GOT3 (cell line): ENCODE measurements at places on chromosomes 6 and 20.

DNA sequence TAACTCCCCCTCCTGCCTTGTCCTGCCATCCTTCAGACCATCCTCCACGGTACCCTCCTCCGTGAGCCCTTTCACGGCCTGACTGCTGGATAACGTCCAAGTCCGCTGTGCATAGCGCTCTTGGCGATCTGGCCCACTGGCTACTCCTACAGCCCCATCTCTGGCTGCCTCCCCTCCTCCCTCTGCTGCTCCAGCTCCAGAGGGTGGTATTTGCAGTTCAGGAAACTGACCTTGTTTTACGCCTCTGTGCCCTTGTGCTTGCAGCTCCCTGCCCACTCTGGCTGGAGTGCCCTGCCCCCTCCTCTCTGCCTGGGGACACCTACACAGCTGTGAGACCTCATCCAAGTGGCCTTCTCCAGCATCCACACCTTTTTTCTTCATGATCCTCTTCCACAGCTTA lies 6.5 kb upstream of the RREB1 start:
- no peak for DNase-seq

- no peak for DNase-seq
Measured at GRCh38 chr20:46324379-46324778, 16.1 kb upstream of the CDH22 start.

- no peak for DNase-seq
Measured at GRCh38 chr6:142943711-142944123, 1.3 kb downstream of the HIVEP2 start.

DNA sequence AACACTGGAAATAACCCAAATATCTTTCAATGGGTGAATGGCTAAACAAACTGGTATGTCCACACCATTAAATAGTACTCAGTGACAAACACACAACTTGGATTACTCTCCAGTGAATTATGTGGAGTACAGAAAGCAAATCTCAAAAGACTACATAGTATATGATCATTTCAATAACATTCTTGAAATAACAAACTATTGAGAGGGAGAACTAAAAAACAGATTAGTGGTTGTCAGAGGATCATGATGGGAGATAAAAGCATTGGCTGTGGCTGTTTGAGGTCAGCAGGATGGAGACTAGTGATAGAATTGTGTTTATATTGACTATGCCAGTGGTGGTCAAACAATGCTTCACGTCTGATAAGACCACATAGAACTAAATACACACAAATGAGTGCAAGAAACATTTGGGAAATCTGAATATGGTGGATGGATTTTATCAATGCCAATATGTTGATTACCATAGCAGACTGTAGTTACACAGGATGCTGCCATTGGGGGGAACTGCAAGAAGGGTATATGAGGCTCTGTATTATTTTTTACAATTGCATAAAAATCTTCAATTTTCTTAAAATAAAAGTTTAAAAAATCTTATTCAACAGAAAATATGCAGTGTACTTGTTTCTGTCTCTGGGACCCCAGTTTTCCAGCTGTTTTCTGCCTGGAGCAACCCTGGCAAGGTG lies 242.0 kb downstream of the TBXT start:
- no peak for DNase-seq

GRCh38 chr6:36989264-36989663 lies 3.3 kb upstream of the MTCH1 start:
- no peak for DNase-seq

DNA sequence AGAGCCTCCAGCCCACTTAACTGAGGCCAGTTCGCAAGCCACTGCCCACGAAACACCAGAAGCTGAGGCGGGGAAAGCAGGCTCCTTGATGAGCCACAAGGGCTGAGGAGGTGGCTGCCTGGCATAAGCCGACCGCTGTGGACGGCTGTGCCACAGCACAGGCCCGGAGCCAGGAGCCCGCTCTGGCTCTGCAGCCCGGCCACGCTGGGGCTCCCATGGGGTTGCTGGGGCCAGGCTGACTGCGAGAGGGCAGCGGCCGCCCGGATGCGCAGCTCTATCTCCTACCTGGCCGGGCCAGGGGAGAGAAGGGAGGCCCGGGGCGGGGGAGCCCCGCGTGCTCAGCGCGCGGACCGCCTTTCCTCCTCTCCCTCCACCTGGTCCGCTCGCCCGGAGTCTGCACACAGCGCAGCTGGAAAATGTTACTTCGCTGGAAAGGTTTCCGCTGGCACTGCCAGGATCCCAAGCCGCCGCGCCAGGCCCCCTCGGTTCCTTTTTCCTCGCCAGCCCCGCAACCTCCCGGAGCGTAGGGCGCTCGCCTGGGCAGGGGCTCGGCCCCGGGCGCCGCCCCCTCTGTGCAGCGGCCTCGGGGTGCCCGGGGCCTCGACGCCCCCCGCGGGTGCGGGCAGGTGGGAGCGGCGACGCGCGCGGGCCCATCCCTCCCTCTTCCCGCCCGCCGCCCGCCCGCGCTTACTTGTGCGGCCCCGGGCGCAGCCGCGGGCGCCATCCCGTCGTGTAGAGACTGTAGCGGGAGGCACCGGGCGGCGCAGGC lies 657 bp downstream of the EMILIN3 start:
- DNase-seq: no peak

- no peak for DNase-seq
Measured at GRCh38 chr6:165671222-165671768, 8.3 kb upstream of the PDE10A start.

DNA sequence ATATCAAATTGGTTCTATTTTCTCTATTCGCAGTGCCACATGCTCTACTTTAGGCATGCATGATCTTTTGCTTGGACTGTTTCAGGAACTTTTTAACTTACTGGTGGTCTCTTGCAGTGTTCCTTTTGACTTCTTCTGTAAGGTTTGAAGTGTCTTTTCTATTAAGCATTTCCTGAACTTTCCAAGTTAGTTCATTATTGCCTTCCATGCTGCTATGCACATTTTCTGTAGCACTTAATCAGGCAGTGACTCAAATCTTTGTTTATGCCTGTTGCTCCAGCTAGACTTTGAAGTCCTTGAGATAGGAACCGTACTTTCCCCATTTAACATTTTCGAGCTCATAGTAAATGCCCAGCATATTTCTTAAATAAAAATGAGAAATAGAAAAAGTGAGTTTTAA lies 52.2 kb downstream of the FAM83B start:
- DNase-seq: no peak

- DNase-seq: no peak
Measured at GRCh38 chr6:25981568-25982263, 19.1 kb downstream of the TRIM38 start.

GRCh38 chr20:36217226-36217625 lies 19.1 kb upstream of the AAR2 start:
- DNase-seq: no peak

DNA sequence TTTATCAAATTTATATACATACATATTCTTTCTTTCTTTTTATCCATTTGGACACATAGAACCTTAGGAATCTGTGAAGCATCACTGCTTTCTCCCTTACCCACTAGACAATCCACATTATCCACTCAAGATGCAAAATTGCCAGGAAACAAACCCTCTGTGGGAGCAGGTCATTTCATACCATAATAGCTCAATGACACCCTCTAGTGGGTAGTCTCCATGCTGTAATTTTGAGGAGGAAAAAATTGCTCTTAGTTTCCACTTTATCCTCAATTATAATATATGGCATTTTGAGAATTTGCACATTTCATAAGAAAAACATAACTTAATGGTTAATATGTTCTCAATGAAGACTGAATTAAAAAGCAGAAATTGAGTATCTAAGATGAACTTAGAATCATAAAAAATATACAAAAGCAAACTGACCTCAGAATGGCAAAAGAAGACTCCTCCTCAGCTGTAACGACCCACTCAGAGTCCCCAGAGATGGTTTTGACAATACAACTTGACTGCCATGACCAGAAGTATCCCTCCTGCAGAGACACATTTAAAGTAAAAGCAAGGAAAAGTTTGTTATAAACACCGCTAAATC lies 164.1 kb downstream of the FRK start:
- DNase-seq: no peak

DNA sequence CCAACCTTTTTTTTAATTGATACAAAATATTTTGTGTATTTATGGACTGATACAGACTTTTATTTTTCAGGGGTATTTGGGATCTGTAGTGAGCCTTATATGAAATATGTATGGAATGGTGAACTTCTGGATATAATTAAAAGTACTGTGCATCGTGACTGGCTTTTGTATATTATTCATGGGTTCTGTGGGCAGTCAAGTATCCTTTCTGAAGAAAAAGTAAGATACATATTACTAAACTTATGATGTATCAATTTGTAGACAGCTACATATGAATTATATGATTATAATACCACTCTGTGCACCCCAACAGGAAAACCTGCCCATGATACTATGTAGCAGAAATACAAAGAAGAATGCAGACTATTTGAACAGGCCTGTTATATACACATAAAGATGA lies 47.2 kb downstream of the FIG4 start:
- no peak for DNase-seq

DNA sequence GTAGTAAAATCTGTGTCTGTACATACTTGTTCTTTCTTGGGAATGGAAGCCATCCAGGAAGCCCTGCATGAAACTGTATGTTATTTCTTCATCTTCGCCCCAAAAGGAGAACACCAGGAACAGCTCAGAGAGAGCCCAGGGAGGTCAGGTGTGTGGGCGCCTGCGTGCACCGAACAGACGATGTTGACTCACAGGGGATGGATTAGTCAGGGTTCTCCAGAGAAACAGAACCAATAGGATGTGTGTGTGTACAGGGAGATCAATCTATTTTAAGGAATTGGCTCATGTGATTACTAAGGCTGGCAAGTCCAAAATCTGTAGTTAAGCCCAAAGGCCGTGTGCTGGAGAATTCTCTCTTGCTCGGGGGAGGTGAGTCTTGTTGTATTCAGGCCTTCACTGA lies 45.7 kb downstream of the RNASET2 start:
- no peak for DNase-seq

DNA sequence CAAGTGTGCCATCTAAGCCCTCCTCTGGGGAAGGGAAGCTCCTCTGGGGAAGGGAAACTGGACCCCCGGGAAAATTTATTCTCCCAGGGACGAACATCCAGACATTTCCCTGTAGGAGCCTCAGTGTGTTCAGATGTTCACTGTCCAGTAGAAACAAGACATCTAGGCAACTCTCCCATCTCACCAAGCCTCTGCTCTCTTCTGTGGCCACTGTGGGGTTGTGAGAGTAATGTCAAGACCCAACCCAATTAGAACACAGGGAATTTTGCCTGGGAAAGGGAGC lies 3.6 kb upstream of the PTGIS start:
- no peak for DNase-seq

GRCh38 chr6:128358244-128358776 lies 162.1 kb downstream of the PTPRK start:
- DNase-seq: no peak

- DNase-seq: no peak
Measured at GRCh38 chr20:46694484-46694883, 5.2 kb upstream of the TP53RK start.

DNA sequence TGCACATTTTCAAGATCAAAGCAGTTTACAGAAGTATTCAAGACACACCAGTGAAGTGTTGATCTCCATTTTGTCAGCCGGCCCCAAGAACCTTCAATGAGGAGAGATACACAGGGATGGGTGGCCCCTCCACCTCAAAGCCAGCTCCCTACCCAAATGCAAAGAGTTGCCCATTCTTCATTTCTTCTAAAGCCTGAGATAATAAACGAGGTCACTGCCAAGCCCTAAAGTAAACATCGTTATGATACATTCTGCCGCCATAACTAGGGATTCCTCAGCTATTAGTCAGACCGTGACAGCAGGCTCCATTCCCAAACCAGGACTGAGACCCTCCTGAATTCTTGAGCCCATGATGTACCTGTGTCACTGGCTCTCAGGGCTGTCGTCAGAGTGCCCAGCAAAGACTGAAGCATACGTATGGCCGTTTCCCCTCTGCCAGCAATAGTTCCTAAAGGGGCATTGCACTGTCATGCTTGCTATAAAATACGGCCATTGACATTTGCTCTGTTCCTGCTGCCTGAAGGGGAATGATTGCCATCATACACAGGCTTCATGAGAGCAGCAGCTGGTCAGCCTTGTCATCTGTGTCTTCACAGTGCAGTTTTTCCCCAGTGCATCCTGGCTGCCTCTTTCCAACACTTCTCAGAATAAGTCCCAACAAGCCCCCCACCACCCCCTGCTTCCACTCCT lies 41.7 kb downstream of the ISM1 start:
- no peak for DNase-seq

- DNase-seq: no peak
Measured at GRCh38 chr20:57250607-57251343, 15.7 kb downstream of the BMP7 start.

- DNase-seq: no peak
Measured at GRCh38 chr20:41391587-41392001, 25.0 kb upstream of the EMILIN3 start.

DNA sequence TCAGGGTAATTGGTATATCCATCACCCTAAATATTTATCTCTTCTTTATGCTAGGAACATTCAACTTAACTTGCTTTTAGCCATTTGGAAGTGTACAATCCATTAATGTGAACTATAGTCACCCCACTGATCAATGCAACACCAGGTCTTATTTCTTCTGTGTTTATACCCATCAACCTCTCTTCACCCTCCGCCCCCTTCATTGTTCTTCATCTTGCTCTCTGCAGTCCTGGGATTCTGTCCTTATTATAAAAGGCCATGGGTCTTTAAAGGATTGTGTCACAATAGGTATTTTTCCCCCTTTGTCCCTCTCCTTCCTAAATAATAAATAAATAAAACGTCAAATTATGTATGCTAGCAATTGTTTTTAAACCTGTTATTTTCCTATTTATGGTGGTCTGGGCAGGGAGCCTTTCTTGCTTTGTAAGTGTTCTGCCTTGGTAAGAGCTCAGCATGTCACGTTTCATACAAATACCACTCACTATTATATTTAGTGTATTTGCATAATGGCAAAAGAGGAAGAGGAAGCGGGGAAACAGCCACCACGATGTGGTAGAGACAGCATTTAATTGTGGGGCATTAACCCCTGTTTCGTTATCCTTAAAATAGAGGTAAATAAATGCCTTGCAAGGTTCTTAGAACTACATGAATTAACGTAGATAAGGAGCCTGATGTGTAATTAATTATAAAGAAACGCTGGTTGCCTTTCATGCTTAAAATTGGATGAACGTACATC lies 1.9 kb downstream of the ABRACL start:
- DNase-seq: no peak

- no peak for DNase-seq
Measured at GRCh38 chr6:13299918-13300317, 28.4 kb downstream of the TBC1D7 start.

GRCh38 chr6:151081656-151082055 lies 158.1 kb upstream of the AKAP12 start:
- DNase-seq: no peak

GRCh38 chr6:147222160-147222838 lies 18.1 kb downstream of the STXBP5 start:
- DNase-seq: no peak

GRCh38 chr20:684676-685319 lies 9.2 kb upstream of the SCRT2 start:
- DNase-seq: no peak

- DNase-seq: no peak
Measured at GRCh38 chr6:154251116-154251515, 105.5 kb downstream of the IPCEF1 start.

GRCh38 chr6:17101422-17102257 lies at the start of gene STMND1:
Gene STMND1 (plus strand): TSS chr6:17102050. CDS start chr6:17102258, 208 bp downstream.
- DNase-seq: no peak
